ENCODE measurements at places on chromosomes 5 and 9.

DNA sequence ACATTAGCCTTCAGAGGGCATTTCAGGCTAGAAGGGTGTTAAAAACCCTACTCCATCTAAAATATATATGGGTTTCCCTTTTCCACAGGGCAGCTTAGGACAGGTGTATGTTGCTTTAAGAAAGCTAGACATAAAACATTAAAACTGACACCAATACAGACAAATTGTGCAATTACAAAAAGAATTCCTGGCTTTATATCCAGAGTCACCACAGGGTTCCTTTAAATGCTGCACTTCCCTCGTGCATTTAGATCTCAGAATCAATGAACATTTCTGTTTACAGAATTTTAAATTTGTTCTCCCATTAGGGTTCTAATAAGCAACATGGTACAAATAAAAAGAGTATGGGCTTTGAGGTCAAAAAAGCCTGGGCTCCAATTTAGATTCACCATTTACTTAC is 170.2 kb downstream of the MAPKAP1 start:
- peak; percentile 57 for DNase-seq

GRCh38 chr5:96885518-96886338 is 9.4 kb downstream of the ERAP2 start:
- DNase-seq, result no peak

DNA sequence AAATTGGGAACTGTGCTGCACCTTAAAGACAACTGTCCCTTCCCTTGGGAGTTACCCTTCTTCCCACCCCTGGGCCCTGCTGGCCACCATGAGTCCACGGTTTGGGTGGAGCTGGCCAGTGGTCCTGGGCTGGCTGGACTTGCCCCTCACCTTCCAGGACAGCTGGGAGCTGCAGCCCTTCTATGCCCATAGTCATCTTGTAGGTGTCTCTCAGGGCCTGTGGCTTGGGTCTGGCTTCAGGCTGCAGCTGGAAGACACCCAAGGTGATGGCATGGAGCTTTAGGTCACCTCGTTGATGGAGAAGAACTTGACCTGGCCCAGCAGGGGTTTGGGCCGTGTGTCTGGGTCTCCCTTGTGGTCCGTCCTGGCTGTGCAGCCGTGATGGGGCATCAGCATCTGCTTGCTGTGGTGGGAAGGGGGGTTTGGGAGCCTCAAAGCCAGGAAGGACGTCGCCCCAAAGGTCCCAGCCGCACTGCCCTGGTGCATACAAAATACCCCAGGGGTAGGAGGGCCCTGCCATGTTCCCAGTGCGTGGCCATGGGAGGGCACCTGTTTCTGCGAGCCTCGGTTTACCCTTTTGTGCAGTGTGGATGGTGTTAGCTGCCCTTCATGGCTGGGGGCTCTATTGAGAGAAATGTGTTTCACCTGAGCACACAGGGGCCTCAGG is 8.9 kb downstream of the WNK2 start:
- no peak for DNase-seq

GRCh38 chr5:135371622-135372232 is 27.3 kb downstream of the MACROH2A1 start:
- DNase-seq, result no peak

DNA sequence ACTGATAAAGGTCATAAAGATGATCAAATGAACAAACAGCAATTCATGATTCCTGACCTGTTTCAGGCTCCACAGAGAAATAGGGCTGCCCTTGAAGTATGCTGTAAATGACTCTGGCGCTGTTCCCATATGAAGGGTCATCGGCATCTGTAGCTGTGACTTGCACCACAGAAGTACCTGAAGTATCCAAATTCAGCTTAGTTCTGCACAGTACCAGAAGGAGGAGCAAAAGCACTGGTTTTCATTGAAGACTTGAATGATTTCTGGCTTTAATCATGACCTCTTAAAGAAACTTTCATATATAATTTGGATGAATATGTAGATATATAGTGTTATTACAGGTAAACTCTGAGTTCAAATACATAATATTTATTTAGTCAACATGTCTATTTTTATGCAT is 109.1 kb downstream of the CDH10 start:
- no peak for DNase-seq

DNA sequence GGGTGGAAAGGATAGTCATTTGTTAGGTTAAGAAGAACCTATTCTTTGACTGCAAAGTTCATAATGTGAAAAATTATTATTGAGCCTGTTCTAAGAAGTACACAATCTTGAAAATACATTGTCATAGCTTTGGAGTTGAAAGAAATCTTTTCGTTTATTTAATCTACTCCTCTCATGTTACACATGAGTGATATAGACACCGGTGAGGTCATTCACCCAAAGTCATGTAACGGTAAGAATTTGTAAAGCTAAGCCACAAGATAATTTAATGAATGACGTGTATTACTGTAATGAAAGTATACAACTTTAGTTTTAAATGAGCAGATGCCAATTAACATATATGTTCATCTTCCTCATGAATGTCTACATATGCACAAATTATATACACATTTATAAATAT is 284.1 kb upstream of the PDE4D start:
- DNase-seq, result no peak

GRCh38 chr5:163498886-163499285 is 6.5 kb upstream of the MAT2B start:
- DNase-seq, result no peak

- DNase-seq, result peak; percentile 83
Measured at GRCh38 chr5:120368923-120369715, 95.0 kb upstream of the PRR16 start.

DNA sequence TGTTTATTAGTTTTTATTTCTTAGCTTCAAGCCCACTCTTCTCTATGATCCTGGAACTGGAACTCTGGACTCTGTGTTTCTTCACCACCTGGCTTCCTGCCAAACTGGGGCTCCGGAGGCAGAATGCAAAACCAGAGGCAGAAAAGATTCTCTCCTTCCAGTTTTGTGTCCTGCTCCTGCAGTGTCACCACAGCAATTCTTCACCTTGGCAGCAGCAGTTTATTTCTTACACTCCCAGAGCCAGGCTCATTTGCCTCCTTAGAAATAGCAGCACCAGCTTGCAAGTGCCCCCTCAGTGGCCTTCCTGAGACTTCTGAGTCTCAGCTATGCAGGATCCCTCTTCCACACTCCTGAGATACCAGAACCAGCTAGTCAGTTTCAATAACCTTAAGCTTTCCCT is 26.7 kb upstream of the CAMK4 start:
- no peak for DNase-seq

DNA sequence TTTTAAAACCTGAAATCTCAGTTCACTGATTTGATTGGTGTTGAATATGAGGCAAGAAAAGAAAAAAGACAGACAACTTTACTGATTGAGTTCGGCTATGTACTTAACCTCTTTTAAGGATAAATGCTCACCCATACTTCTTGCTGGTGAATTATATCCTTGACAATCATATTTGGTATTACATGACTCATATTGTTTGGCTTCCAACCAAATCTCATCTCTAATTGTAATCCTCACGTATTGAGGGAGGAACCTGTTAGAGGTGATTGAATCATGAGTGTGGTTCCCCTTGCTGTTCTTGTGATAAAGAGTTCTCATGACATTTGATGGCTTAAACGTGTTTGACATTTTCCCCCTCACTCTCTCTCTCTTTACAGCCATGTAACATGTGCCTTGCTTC is 255.6 kb upstream of the IZUMO3 start:
- DNase-seq, result no peak

DNA sequence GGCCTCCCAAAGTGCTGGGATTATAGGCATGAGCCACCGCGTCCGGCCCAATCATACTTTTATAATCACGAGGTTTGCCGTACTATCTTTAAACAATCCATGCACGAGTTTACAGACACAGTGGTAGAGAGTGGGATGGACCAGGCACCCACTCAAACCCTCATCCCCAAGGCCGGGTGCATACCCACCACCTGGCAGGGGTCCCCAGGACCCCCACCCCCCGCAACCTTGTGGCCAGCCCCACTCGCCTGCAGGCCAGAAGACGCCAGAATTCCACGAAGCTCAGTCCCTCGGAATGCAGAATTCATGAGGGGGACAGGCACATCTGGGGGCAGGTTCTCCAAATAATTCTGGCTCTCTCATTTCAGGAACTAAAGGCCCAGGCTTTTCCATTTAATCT is 17.1 kb downstream of the NACC2 start:
- DNase-seq, result no peak

DNA sequence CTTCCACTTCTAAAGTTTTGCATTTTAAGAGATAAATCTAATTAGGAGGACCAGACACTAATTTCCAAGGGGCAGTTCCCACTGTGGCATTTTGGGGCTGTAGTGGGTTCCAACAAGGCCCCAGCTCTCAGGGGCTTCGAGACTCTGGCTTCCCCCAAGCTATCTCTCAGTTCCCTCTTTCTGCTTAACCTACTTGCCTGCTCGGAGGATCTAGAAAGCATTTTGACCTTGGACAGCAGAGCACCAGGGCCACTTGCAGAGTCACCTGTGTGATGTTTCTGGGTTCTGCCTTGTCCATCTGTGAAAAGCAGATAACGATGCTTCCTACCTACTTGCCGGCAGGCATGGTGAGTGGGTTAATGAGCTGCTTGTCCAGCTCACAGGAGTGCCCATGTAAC is 175.4 kb downstream of the MED10 start:
- no peak for DNase-seq

DNA sequence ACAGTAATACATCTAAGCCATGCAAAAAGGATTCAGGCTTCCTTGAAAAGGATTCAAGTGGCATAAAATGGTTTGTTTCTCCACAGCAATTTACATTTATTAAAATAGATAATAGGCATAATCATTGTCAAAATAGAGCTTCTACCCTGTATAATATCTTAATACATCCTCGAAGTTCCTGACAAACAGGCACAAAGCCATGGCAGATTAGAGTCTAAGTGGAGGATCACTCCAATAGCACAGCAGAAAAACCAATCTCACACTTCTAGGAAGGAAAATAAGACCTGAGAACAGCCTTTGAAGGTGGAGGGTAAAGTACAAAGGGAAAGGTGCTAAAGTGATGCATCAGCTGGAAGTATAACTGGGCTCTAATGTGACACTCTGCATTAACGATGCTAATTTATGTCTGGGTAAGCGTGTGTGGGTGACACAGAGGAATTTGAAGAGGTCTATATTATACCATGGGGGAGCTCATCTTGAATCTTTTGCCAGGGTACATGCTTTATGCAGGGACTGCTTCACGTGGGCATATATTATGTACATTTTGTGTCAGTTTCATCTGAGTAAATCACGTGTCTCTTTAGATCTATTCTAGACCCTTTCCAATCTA is 28.8 kb downstream of the PPP2R2B start:
- no peak for DNase-seq

DNA sequence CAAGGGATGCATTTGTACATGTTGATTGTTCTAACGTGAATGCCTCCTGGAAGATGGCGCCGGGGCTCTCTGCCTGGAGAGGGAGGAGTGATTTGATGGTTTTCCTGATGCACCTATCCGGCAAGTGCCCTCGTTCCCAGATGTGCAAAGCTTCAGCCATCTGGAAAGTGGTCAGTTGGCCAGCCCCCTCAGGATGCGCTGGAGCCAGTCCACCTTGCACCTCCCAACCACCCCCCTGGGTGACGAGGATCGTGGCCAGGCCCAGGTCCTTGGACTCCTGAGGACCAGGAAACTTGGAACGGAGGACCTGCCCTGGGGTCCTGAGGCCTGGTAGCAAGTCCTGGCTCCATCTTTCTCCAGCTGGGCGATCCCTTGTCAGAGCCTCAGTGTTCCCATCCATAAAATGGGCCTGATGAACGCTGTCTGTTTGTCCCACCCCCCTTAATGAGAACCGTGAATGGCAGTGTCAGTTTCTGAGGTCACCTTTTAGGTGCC is 23.6 kb upstream of the RNU6ATAC start:
- DNase-seq, result no peak

DNA sequence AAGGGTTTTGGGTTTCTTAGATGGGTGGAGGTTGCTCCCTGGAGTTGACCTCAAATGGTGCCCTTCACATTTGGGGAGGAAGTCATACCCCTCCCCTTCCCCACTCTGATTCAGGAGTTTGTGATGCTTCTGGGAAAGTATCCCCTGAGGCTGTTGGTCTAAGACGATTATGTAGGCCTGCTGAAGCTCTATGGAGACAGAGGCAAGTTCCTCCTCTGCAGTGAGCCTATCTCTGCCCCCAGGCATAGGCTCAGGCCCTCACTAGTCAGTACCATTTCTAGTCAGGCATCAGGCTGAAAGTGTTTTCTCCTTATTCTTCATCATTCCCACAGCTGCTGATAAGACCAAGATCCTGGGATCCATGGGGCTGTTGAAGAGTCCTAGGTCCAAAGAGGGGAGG is 271.6 kb upstream of the NUDT12 start:
- DNase-seq, result no peak

GRCh38 chr9:132312873-132313272 is 41.9 kb downstream of the SETX start:
- DNase-seq, result no peak

- DNase-seq, result no peak
Measured at GRCh38 chr5:56561-57290, 35.2 kb upstream of the PLEKHG4B start.

DNA sequence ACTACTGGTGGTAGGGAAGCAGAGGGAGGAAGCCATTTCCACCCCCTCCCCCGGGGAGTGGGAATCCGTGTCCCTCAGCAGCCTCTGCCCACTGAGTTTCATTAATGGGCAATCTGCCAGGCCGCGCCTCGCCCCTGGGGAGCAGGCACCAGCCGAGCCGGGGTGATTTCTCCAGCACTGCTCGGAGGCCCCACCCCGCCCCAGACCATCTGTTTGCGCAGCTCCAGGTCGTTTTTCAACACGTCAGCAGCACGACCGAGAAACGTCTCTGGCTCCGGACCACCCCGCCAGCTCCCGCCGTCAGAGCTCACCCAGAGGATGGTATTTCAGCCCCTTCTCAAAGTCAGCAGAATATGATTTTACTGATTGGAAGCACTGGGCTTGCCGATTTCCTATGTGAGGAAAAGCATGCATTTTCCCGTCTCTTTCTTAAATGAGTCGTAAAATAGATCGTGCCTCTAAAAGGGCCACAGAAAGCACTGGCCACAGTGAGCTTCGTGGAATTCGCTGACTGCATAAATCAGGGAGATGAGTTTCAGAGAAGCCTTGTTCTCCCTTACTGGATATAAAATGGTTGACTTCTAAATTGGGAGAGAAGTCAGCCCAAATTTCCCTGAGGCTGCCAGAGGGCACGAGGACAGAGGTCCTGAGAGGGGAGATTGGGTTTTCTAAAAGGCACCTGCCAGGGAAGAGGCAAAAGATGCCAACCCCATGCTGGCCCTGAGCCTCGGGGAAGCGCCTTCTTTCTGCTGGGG is 47.0 kb downstream of the OLFM1 start:
- no peak for DNase-seq

DNA sequence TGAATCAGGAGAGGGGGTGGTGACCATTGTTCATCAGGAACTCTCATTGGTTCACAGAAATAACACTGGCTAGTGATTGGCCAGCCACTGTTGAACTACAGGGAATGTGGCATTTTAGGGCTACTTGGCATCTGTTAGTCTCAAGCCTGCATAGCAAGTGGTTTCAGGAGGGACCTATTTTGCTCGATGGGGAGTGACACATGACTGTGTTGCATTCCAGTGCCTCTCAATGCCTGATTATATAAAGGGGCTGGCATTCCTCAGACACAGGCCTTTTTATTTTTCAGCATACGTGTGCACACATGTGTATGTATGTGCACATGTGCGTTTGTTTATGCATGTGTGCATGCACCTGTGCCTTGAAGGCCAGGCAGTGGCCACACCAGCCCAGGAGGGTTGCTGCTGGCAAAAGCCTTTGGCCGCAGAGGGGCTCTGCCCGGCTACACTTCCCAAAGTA is 23.2 kb downstream of the FGD3 start:
- DNase-seq, result no peak

All from NCI-H2081 (cell line).